ENCODE measurements at places on chromosomes 1 and 21.

GRCh38 chr1:194717334-194717733 lies 1530.9 kb upstream of the B3GALT2 start:
- DNase-seq: no peak

- no peak for DNase-seq
Measured at GRCh38 chr1:245226203-245226499, 71.4 kb downstream of the KIF26B start.

GRCh38 chr1:19057182-19057779 lies 100.8 kb upstream of the IFFO2 start:
- DNase-seq: no peak

DNA sequence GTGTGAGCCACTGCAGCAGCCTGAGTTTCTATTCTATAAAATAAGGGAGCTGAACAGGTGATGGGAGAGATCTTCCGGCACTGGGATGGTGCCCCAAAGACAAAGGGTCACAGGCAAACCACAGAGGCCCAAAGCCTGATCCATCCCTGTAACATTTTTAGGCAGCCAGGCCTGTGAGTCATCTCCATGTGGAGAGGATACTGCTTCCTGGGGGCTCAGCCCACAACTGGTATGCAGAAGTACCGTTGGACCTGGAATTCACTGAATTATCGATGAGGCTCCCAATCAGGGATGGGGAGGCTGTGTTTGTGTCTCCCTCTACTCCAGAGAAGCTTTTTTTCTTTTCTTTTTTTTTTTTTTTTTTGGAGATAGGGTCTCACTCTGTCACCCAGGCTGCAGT lies 48.8 kb upstream of the WASF2 start:
- DNase-seq: no peak

DNA sequence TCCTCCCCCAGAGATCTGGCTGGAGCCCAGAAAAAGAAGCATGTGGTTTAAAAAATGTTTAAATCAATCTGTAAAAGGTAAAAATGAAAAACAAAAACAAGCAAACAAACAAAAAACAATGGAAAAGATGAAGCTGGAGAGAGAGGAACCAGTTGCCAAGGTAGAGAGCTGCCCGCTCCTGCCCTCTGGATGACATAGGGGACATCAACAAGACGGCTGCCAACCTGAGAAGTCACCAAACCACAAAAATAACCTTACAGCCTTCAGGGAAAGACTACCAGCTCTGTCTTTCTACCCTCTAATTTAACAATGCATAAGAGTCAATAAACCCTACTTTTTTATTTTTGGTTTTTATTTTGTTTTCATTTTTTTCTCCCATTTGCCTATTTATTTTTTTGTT lies 8.5 kb upstream of the IPO9 start:
- DNase-seq: no peak

- no peak for DNase-seq
Measured at GRCh38 chr21:21007606-21008005, 9.4 kb downstream of the NCAM2 start.

DNA sequence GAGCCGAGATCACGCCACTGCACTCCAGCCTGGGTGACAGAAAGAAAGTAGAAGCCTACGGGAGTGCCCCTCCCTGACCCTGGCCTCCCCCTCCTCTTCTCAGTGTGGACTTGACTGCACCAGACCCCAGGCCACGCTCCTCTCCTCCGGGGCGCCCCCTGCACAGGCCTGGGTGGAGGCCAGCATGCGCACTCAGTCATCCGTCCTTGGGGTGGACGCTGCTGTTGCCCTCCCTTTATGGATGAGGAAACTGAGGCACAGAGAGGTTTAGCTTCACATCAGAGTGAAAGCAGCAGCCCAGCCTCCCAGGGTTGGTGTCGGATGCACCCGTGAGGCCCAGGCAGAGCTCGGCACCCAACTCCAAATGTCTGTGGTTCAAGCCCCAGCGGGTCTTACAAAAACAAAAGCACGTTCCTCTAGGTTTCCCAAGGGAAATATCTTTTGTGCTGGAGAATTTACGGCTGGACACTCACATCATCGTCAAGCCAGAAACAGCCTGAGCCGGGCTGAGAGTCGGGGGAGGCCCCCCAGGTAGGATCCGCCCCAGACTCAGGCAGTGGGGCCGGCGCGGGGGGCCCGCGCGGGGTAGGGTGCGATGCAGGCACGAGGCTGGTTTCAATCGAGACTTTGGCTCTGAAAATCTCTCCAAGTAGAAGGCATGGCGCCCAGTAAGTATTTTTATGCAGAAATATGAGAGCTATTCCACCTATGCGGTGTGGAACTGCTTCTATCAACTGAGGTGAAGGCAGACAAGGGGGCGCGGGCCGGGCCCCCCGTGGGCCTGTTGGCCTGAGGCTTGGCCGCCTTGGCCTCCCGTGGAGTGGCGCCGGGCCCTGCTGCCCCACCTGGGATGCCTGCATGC lies 36.6 kb downstream of the MORN1 start:
- DNase-seq: no peak

DNA sequence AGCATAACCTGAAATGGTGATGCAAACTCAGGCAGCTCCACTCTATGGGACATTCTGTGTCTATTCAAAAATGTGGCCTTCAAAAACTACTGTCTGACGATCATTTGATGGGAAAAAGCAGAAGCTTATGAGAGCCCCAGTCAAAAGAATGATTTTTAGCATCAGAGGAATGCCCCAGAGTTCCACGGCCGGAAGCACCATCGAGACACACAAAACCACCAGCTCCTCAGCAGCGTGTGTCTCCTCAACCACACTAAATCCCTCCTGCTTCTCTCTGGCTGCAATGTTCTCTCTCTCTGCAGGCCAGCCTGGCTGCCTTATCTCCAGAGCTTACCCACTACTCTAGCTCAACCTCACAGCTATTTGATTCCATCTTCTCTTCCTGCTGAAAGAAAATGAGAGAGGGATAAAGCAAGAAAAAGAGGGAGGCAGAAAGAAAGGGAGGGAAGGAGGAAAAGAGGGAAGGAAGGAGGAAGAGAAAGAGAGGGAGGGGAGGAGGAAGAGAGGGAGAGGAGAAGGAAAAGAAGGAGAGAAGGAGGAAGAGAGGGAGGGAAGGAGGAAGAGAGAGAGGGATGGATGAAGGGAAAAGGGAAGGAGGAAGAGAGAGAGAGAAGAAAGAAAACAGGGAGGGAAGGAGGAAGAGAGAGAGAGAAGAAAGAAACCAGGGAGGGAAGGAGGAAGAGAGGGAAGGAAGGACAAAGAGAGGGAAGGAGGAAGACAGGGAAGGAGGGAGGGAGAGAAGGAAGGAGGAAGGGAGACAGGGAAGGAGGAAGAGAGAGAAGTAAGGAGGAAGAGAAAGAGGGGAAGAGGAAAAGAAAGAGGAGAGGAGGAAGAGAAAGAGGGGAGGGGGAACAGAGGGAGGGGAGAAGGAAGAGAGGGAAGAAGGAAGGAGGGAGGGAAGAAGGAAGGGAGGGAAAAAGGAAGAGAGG lies 33.5 kb upstream of the LAPTM5 start:
- DNase-seq: no peak

DNA sequence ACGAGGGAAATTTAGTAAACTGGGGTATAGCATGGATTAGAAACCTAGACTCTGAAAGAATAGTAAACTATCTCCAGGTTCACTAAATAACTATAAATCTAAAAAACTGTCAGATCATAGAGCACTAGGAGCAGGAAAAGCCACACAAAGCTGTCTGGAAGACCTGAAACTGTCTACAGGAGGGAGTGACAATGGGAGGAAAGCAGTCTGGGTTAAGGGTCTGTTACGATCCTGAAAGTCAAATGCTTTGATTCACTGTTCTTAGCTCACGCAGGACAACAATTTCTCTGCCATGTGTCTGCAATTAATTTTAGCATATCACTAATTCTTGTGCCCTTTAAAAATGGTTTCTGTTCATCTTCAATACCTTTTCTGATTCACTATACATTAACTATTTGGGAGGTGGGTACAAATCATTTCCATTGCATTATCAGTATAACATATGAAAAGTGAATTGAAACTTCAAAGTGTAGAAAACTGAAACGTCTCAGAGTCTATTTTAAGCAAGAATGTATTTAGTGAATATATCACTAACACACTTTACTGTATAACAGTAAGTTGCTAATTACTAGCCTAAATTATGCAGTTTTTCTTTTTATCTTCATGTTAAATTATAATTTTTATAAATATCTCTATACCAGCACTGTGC lies 18.4 kb downstream of the CEP170 start:
- DNase-seq: no peak

GRCh38 chr1:173914366-173914871 lies 2.7 kb downstream of the SERPINC1 start:
- no peak for DNase-seq

- no peak for DNase-seq
Measured at GRCh38 chr1:95284420-95284819, 50.4 kb downstream of the RWDD3 start.

Data from NCI-H2081 (cell line).